ENCODE measurements at places on chromosomes 1 and 21. TPM values are rescaled to one million over a fixed set of nuclear protein-coding genes. Genes with fewer than 3 reads are reported as not detected.

Gene FYB2
- total RNA-seq = not detected

GRCh38 chr1:39086865-39087409 is 60.8 kb downstream of the NDUFS5 start:
- H3K27ac ChIP-seq = peak overlapping the region; percentile 63
- no peaks in the 10 kb centered on the region for H3K36me3 ChIP-seq
- H3K27me3 ChIP-seq = peaks cover 14% of the 10 kb centered on the region

DNA sequence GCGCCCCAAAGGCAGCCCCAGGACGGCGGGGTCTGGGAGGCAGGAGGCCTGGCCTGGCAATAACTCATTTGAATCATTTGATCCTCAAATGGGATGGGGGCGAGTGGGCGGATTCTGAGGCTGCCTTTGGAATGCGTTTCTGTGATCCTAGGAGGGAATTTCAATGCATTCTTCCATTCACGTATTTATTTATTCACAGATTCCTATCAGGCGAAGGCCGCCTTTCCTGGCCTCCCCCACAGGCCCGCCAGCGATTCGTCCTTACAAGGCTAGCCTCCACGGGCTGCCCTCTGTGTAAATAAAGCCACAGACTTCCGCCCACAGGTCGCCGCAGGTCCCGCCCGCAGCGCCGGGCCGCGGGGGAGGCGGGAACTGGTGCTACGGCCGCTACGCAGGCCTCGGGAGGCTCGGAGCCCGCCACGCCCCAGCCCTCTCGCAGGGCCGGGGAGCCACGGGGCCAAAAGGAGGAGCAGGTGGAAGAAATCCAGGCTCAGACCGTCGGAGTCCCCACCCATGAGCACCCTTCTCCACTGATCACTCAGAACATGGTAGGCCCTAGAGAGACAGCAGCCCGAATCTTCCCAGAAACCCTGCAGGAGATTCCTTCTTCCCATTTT is 31.3 kb upstream of the JUN start:
- peaks cover 45% of the 10 kb centered on the region for H3K4me1 ChIP-seq
- peak overlapping the region; percentile 74 for H3K4me3 ChIP-seq
- H3K36me3 ChIP-seq = no peaks in the 10 kb centered on the region
- DNase-seq = peak; percentile 95
- no peaks in the 10 kb centered on the region for H3K27me3 ChIP-seq
- peak overlapping the region; percentile 90 for H3K27ac ChIP-seq

DNA sequence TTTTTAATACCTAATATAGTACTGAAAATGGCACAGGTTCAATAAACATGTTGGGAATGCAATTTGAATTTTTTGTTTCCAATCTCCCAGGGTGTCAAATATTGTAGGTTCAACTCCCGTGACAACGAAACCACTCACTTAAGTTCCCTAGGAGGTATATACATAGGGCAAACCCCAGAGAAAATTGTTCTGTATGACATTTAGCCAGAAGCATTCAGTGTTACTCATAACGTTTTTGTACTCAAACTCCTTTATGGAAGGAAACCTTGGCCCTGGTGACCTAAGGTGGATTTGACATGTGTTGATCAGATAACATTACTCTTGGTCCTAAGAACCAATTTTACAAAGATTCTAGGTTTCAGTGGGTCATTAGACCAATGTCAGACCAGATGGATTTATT is 110.6 kb downstream of the USP25 start:
- no peak overlapping the region for H3K27ac ChIP-seq
- H3K36me3 ChIP-seq = no peaks in the 10 kb centered on the region
- no peak overlapping the region for H3K4me3 ChIP-seq
- H3K27me3 ChIP-seq = no peaks in the 10 kb centered on the region
- DNase-seq = no peak
- peaks cover 28% of the 10 kb centered on the region for H3K4me1 ChIP-seq

Gene ORC1
- 1.2 TPM for total RNA-seq

DNA sequence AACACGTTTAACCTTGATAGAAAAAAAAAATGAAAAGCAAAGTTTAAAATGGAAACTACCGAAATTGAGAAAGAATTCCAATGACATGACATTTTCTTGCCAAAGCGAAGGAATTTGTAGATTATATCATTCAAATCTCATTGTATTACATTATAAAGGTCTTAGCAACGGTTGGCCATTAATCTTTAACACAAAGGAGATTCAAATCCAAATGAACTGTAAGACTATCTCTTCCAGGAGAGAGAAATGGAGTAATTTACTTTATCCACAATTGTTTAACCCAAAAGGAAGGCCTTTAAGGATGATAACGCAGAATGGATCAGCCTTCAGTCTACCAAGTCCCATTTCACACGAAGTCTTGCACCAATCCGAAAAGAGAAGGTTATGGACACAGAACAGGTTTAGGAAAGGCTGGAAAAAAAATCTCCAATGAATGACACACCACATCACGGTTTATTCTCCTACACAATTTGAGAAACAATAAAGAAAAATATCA is 1.5 kb downstream of the ENAH start:
- H3K36me3 ChIP-seq = no peaks in the 10 kb centered on the region
- no peaks in the 10 kb centered on the region for H3K27me3 ChIP-seq
- peak; percentile 77 for DNase-seq
- peak overlapping the region; percentile 95 for H3K4me3 ChIP-seq
- H3K27ac ChIP-seq = peak overlapping the region; percentile 89

Gene FOXO6
- total RNA-seq = not detected

Gene MYOM3
- not detected for total RNA-seq

Gene C1orf115
- 0.36 TPM for total RNA-seq

DNA sequence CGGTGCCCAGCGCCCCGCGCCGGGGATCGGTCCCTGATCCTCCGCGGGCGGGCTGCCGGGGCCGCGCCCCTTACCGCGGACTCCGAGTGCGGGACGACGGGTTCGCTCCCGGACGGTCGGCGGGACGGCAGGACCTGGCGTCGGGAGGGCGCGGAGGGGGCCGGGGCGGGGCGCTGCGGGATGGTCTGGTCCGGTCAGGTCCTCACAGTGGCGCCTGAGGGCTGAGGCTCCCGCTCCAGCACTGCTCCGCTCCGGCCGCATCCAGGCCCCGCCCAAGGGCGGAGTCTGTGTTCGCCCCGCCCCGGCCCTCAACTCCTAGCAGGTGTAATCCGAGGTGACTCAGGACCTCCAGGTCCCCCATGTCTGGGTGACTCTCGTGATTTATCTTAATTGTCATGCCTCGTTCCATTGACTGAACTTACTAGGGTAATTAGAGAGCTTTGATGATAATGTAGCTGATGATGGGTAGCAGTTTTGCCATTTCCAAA is at the start of gene RAB3B:
Gene RAB3B (minus strand): TSS at position 223 of the 488 bp plus-strand sequence. CDS start 13,583 bp downstream, outside the sequence.
- DNase-seq = peak; percentile 96
- peaks cover 2% of the 10 kb centered on the region for H3K27me3 ChIP-seq
- H3K4me1 ChIP-seq = peaks cover 3% of the 10 kb centered on the region
- H3K27ac ChIP-seq = no peak within 1 kb of the TSS

DNA sequence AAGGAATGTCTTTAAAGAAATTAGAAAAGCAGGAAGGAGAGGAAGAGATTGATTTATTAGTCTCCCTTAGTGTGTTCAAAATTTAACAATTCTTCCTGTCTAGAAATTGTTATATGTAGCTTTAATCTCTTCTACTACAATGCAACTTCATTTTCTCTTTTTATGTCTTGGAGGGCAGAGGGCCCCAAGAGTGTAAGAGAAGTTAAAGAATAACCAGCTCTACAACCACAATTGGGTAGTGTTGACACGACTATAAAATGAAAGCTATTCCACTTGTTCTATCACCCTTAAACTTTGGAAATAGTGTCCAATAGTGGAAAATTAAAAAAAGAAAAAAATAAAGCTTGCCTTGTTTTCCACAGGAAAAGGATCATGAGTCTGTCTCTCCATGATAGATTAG is 82.6 kb upstream of the DPYD start:
- no peaks in the 10 kb centered on the region for H3K36me3 ChIP-seq
- peaks cover 52% of the 10 kb centered on the region for H3K4me1 ChIP-seq
- H3K27me3 ChIP-seq = no peaks in the 10 kb centered on the region
- no peak for DNase-seq

GRCh38 chr1:219563568-219563967 is 49.3 kb downstream of the ZC3H11B start:
- H3K27me3 ChIP-seq = peaks cover 4% of the 10 kb centered on the region
- H3K4me3 ChIP-seq = no peak overlapping the region
- no peaks in the 10 kb centered on the region for H3K36me3 ChIP-seq
- no peak overlapping the region for H3K27ac ChIP-seq

GRCh38 chr1:185341196-185341781 is 24.2 kb upstream of the IVNS1ABP start:
- H3K4me1 ChIP-seq = peaks cover 3% of the 10 kb centered on the region
- H3K27me3 ChIP-seq = no peaks in the 10 kb centered on the region
- no peak for DNase-seq
- no peaks in the 10 kb centered on the region for H3K36me3 ChIP-seq

- peak overlapping the region; percentile 24 for H3K27ac ChIP-seq
- no peaks in the 10 kb centered on the region for H3K36me3 ChIP-seq
- DNase-seq = no peak
- H3K27me3 ChIP-seq = peaks cover 5% of the 10 kb centered on the region
Measured at GRCh38 chr1:203462878-203463277, 12.7 kb upstream of the PRELP start.
